Activated T-cell treated with anti-CD3 and anti-CD28 coated beads, Interleukin-2, amount 50 U/mL, for 48 hours (primary cell): ENCODE measurements at places on chromosomes 1 and 21.
A peak's percentile ranks its signal among the peaks of the same experiment; 100 is the strongest.

DNA sequence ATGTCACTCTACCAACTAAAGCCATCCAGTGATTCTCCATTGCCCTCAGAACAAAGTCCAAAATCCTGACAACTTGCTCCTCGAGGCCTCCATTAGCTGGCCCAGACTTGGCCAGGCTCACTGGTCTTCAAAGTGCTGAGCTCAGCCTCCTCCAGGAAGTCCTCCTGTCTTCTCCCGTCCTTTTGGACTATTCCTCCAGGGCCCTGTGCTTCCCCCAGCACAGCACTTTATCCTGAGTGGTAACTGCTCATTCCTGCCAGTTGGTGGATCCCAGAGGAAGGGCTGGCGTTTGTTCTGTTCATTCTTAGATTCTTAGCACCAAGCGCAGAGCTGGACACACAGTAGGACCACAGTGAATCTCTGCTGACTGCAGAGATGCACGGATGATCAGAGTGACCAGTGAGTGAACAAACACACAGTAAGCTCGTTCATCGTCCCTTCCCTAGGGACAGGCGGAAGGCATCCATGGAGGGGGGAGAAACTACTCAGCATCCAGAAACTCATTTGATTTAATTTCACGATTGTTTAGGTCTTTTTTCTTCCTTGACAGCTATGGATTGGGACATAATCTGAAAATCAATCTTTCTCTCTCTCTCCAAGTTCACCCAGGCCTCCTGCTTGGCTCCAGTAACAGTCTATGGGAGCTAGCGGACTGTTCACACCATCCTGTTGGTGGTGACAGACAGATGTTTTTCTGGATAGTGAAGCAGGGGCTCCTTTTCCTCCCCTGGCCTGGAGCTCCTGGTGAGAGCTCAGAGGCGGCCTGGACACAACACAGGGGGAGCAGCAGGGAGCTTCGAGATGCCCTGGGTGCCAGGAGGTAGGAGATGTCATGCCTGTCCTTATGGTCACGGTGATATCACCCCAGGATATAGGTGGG lies 180.2 kb downstream of the PTPRU start:
- DNase-seq = no peak

- no peak for DNase-seq
Observed at GRCh38 chr1:165884690-165885304, 57.4 kb downstream of the UCK2 start.

GRCh38 chr1:177859572-177859971 lies 110.3 kb downstream of the SEC16B start:
- DNase-seq = no peak

GRCh38 chr1:203367057-203367456 lies 16.1 kb upstream of the FMOD start:
- no peak for DNase-seq

GRCh38 chr1:14404862-14405301 lies 193.6 kb upstream of the KAZN start:
- DNase-seq = no peak

DNA sequence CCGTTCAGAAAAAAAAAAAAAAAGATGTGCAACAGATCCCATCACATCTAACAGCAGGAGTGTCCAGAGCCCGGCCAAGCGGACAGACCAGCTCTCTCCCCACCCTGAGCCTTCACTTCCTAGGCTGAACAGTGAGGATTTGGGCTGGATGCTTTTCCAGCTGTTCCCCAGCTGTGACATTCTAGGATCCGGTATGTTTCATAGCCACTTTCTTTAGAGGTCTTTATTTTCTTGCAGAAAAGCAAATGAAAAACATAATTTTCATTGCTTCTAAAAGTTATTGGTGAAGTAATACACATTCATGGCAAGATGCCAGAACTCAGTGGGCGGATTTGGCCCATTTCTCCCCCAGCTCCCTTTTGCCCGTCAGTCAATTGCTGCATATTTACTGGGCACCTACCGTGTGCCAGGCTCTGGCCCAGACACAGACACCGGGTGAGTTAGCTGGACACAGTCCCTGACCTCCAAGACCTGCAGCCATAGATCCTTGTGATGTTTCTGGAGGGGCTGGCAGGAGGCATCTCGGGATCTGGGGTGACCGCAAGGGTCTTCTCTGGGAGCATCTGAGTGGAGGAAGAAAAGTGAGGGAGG lies 213.7 kb upstream of the VAMP3 start:
- DNase-seq = no peak

DNA sequence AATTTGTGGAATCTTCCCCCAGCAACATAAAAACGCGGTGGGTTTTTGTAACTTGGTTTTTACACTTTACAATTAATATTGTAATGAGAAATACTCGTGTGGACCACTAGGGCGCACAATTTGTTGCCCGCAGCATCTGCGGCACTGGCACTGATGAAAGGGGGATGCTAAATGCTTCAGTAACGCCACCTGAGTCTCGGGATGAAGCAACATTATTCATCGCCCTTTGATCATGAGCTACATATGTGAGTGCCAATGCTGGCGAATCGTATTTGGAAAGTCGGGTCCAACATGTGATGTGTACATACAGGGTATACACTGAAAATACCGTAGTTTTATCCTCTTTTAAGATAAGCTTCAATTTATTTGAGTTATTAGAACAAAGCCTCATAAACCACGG lies 34.2 kb upstream of the COX20 start:
- DNase-seq = peak; percentile 47

DNA sequence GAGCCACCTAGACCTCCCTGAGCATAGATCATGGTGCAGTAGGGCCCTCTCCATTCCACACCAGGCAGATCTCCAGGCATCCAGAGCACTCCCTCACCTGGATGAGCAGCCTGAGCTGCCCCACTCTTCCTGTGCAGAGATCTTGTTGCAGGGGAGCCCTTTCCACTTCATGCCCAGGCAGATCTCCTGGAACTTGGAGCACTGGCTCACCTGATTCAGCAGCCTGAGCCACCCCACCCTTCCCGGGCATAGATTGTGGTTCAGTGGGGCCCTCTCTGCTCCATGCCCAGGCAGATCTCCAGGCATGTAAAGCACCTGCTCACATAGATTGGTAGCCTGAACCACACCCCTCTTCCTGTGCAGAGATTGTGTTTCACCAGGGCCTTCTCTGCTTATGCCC lies 78.0 kb downstream of the SEC16B start:
- DNase-seq = no peak

GRCh38 chr1:36989241-36989640 lies 45.1 kb downstream of the GRIK3 start:
- no peak for DNase-seq

DNA sequence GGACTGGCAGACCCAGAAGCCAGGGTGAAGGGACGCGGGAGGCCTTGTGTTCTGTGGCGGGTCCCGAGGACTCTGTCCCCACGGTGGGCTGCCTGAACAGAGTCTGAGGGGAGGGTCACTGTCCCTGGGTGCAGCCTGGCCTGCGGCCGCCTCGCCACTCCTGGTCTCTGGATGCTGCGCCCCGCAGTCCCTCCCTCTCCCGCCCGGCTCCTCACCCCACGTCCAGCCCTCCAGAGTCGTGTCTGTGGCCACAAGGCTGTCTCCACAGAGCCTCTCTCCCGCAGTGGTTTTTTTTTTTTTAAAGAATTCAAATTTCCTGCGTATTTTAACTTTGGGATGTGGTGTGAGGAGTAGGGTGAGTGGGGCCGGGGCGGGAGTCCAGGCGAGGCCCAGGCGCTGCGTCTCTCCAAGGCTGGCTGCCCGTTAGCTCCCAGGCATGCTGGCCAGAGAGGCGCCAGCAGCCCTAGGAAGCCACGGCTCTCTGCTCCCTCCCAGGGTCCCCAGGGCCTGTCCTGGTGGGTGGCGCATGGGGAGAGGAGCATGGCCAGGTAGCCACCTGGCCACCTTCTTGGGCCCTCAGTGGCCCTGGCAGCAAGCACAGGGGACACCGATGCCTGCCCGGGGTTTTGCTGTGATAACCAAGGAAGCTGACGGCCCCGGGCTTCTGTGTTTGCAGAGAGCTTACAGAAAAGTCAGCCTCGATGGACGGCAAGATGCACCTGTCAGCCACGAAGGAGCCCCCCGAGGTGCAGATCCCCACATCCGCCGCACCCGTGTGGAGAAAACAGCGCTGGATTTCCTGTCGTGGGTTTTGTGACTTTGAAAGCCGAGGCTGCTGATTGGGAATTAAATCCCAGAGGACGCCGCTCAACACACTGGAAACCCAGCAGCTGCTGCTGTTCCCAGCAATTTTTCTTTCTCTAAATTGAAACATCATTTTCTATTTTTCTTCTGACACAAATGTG lies 72.8 kb downstream of the MORN1 start:
- DNase-seq = no peak
